ENCODE measurements at places on chromosomes 11 and 22.

- no peak for DNase-seq
Observed at GRCh38 chr11:72343006-72343756, 91.2 kb downstream of the CLPB start.

DNA sequence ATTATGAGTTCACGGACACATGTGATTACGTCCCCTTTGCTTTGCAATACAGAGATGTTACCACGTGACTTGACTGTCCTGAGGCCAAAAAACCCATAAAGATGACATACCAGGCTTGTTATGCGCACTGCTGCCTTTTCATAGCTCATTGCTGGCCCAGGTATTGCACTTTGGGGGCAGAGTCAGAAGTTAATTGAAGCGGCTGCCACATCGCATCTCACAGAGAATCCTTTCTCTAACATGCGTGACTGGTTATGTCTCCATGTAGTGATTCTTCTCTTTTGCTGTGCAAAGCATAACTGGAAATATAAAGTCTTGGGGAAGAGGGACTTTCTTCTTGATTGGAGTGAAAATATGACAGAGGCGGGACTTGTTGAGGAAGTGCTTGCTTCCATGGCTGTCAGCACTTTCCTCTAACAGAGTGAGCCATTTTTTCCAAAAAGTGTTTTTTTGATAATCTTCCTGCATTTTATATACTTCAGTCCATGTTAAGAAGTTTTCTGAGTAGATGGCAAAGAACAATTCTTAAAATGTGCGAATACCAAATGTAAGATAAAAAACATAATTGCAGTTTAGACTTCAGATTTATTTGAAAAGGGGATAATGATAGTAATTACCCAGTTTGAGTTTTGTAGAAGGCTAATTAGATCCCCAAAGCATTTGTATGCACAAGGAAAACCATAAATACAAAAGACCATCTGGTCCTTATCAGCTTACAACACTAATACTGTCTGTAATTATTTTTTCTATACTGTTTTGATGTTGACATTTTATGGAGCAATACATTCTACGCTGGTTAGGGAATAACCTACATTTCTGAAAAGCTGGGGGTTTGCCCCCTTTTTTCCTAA is 324.6 kb upstream of the MTNR1B start:
- DNase-seq = no peak

- DNase-seq = no peak
Observed at GRCh38 chr11:115920092-115920461, 415.9 kb upstream of the CADM1 start.

DNA sequence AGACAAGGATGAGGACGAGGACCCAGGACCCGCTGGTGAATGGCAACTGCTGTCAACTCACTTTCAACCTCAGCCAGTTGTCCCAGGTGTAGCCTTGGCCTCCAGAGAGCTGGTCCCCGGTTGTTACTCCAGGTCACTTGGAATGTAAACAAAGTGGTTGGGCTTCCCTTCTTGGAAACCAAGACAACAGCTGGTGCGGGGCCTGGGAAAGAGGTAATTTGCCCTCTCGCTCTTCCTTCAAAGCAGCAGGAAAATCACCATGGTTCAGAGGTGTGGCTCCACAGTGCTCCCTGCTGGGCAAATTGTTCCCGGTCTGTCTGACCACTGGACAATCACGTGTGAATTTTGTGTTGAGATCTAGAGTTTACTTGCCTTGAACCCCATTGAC is 15.0 kb downstream of the SLC1A2 start:
- DNase-seq = no peak

DNA sequence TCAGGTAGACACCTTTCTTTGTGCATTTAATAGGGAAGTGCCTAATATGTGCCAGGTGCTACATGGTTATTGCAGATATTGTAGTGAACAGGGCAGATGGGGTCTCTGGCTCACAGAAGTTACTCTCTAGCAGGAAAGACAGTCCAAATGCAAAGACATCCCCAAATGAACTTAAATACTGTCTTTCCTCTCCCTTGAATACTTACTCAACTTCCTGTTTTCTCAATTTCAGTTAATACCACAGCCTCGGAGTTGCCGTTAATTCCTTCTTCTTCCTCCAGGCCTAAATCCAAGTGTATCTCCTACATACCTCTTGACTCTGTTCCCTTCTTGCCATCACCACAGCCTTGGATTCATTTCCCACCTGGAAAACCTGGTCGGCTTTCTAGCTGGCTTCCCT is 134.3 kb upstream of the SESN3 start:
- DNase-seq = no peak

DNA sequence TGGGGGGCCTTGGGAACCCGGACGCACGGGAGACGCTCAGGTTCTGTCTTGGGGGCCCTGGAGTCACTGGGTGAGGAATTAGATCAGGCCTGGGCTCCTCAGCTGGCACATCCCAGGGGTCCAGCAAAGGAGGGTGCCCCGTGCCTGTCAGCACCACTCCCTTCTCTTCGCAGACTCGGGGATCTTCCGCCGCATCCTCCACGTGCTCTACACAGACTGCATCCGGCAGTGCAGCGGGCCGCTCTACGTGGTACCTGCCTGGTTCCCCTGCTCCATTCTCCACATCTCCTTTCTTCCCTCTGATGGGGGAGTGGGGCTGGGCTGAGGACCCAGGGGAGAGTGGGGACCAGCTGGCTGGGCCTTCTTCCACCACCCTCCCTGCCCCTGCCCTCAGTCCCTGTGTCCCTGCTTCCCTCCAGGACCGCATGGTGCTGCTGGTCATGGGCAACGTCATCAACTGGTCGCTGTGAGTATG is 6.7 kb upstream of the TAGLN start:
- DNase-seq = no peak

GRCh38 chr11:47980907-47981621 is 705 bp downstream of the PTPRJ start:
- DNase-seq = no peak

GRCh38 chr11:44789496-44789895 is 62.7 kb downstream of the TSPAN18 start:
- DNase-seq = no peak

GRCh38 chr11:118618991-118619375 is 11.6 kb downstream of the PHLDB1 start:
- DNase-seq = no peak

- DNase-seq = no peak
Observed at GRCh38 chr22:35674335-35674734, 26.1 kb downstream of the APOL6 start.
